Endothelial cell of coronary artery (primary cell): ENCODE measurements at places on chromosomes 7 and 10. TPM values are rescaled to one million over a fixed set of nuclear protein-coding genes. Genes with fewer than 3 reads are reported as not detected.

Gene SEMA4G
- total RNA-seq, result 0.63 and 0.94 TPM in 2 replicates

Gene MDFIC
- 12.0 and 14.0 TPM in 2 replicates for total RNA-seq

Gene CALML3
- not detected in 2 replicates for total RNA-seq

Gene SLIT1
- total RNA-seq, result under 0.01 TPM in 1 of 2 replicates, not detected in the other

Gene CALCR
- not detected in 2 replicates for total RNA-seq
